ENCODE measurements at places on chromosomes 7 and 10.
A peak's percentile ranks its signal among the peaks of the same experiment; 100 is the strongest.

GRCh38 chr10:78053211-78053868 lies 19.7 kb downstream of the RPS24 start:
- no peak for DNase-seq

- no peak for DNase-seq
These were observed 466.9 kb downstream of the PHTF2 start for GRCh38 chr7:78265486-78265885.

DNA sequence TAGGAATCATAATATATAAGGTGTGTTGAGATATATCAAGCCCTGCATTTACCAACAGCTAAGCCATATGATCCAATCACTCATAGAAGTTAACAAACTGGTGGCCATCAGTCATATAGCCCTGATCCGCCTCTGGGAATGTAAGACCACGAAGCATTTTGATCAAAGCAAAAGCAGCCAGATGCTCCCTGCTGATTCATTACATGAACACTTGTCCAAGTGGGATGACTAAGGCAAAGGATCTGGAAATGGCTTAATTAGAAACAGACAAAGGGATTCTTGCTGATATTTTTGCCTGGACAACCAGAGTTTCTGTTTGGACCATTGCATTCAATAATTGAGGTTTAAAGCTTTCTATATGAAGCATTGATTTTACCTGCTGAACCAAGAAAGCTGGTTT lies 535.5 kb downstream of the GPAM start:
- DNase-seq: no peak

- DNase-seq: peak; percentile 79
These were observed 3.4 kb downstream of the DNMBP start for GRCh38 chr10:100006243-100006886.

DNA sequence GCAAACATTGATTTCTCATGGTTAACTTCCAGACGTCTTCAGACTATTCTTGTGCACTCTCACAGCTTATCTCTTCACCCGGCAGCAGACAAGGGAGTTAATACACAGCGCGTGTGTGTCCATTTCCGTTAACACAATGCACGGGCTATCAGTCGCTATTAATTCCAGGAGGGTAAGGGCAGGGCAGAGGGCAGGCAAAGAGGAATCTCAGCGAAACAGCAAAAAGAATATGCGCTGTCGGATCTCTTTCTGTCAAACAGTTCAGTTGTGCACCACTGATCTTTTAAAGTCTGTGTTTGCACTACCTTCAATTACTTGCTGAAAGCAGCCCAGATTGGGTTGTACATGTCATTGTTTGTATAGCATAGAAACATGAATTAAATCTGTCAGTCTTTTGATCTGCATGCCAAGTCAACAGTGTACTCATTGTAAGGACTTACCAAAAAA lies 41.1 kb upstream of the CABCOCO1 start:
- no peak for DNase-seq

Data from HS-27A (cell line).